Stimulated activated CD4-positive, alpha-beta T cell treated with anti-CD3 and anti-CD28 coated beads, TNF-alpha, amount 100 ng/mL, for 4 hours (primary cell): ENCODE measurements at places on chromosomes 12 and 14.

GRCh38 chr12:104747955-104748354 lies 210.1 kb downstream of the SLC41A2 start:
- peak; percentile 9 for DNase-seq

- no peak for DNase-seq
Measured at GRCh38 chr12:77682488-77682887, 148.2 kb upstream of the NAV3 start.

- DNase-seq = no peak
Measured at GRCh38 chr12:61991661-61992060, 268.5 kb upstream of the USP15 start.

- DNase-seq = no peak
Measured at GRCh38 chr12:58302487-58303011, 361.2 kb downstream of the ATP23 start.

DNA sequence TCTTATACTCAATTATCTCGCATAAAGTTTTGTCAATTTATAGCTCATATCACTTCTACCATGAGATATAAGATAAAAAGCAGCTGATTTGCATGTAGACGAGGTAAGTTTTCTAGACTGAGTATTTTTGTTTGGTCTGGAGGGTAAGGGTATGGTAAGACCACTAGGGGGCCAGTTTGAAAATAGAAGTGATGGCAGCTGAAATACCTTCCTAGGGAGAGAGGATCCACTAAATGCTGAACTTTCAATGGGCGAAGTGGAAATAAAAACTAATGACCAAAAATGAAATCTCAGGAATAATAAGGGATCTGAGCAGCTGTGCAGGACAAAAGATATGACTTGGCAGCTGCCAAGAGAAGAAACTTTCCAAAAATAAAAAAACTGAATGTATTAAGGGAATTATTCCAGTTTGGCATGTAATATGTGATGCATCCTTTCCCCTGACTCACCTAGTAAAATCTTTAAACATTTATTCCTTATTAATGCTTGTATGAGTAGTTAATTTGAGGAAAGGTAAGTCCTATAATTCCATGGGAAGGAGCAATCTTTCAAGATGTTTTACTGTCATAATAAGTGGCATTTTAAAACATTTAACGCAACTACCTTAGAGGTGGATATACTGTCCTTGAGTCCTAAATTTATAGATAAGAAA lies 754.5 kb downstream of the C12orf50 start:
- DNase-seq = no peak

DNA sequence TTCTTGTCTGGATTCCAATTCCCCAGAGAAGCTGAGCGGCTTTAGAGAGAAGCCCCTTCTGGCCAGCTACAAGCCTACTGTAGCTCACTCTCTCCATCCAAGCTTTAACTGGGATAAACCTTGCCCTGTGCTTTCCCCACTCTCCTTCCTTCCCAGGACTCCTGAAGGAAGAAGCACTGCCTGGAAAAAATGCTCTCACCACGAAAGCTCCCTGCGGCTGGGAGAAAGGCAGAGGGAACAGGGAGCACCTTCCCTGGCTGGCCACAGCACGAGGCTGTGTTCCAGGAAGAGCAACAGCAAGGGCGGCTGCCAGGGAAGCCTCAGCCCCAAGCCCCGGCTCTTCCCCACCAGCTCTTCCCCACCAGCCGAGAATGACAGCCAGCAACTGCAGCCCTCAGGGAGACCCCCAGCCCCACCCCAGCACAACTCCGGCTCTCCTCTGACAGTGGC lies 40.8 kb upstream of the PNMA1 start:
- DNase-seq = no peak

GRCh38 chr12:102388469-102388868 lies 91.9 kb downstream of the IGF1 start:
- no peak for DNase-seq

DNA sequence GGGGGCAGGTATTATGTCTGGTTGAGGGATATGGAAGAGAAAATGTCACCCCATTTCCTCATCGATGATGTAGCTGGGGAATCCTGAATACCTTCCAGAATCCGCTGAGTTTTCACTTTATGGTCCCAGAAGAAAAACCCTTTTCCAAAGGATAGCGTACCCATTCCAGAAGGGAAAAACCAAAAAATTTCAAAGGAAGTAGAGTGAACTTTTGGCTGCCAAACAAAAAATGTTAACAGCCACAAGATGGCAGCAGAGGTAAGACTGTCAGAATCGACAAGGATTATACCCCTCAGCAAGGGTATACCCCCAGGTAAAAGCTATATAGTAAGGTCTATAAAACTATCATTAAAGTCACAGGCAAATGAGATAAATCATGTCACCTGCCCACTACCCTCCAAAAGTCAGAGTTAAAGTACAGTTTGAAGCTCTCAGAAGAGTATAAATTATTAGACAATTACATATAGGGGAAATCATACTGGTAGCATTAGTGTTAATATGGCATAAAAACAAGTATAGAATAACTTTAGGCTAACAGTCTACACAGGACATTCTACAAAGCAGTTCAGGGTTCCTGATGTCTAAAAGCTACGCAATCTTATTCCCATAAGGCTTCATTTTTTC lies 18.0 kb downstream of the ACIN1 start:
- DNase-seq = no peak

GRCh38 chr14:64824471-64824870 lies 55.2 kb downstream of the SPTB start:
- DNase-seq = no peak

DNA sequence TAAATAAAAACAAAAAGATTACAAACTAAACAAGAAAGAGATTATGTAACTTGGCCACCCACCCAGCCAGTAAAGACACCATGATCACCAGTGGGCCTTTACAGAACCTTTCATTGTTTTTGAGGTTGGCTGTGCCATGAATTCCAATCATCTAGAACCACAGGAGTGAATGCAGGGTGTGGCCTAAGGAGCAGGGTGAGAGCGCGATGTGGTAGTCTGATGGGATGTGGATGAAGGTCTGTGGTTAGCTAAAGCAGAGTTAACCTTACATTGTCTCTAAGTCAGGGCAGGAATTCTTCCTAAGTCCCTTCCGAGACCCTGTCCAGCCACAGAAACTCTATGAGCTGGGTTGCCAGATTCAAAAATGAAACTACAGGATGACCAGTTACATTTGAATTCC lies 54.0 kb upstream of the CDKN3 start:
- no peak for DNase-seq

DNA sequence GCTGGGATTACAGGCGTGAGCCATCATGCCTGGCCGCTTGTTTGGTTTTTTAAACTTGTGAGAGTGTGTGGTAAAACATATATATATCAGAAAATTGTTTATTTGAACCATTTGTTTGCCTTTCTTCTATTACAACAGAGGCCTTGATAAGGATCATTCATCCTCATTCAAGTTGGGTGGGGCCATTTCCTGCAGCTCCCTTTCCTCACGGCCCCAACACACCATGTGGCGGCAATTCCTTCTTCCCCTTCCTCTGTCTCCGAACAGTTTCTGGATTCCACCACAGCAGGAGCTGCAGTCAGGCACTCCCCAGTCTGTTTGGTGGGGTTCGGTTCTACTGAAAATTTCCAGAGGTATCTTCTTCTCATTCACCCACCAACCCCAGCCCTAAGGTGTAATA lies 42.0 kb upstream of the RASSF3 start:
- DNase-seq = no peak

DNA sequence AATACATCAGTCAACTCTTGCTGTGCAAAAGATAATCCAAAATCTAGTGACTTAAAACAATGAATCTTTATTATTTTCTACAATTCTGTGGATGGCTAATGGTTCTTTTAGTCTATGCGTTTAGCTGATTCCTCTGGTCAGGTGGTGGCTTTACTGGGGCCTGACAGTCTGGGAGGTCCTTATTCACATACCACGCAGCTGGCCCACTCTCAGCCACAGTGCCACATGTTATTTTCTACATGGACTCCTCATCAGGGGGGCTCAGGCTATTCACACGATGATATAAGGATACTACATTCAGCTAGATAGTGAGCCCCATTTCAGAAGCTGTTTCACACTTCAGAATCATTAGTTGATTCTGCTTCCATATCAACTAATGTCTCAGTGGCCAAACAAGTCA lies 287.5 kb upstream of the MGAT4C start:
- DNase-seq = no peak
